CD8-positive, alpha-beta memory T cell (primary cell): ENCODE measurements at places on chromosomes 5 and 9.
A peak's percentile ranks its signal among the peaks of the same experiment; 100 is the strongest.

DNA sequence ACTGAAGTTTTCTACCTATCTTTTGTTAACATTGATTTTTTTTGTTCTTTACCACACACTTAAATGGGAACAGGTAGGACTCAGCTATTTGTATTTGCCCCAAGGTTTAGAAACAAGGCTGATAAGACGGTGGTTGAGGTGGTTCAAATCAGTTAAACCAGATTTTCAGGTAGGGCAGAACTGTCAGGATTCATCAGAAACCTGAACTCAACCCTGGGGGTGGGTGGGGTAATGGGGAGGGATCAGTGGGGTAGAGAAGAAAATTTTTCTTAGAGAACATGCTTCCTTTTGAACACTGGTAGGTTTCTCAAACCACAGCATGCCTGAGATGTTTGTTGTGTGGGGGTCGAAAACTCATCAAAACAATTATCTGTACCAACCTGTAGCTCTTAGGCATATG, 113.0 kb downstream of the BASP1 start:
- DNase-seq: no peak

DNA sequence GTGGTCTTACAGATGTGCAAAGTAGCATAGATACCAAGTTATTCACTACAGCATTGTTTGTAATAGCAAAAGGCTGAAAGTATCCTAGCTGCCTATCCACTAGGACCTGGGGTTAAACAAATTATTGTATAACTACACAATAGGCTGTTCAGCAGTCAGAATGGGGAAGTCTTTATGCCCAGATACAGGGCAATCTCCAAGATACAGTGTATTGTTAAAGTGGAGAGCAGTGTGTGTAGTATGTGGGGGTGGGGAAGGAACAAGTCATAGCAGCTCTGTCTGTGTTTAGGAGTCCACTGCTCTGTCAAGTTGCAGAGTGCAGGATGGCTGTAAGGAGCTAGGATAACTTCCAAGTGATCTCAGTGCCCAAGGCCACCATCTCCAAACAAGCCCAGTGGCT, 5.5 kb downstream of the PCYOX1L start:
- DNase-seq: no peak

DNA sequence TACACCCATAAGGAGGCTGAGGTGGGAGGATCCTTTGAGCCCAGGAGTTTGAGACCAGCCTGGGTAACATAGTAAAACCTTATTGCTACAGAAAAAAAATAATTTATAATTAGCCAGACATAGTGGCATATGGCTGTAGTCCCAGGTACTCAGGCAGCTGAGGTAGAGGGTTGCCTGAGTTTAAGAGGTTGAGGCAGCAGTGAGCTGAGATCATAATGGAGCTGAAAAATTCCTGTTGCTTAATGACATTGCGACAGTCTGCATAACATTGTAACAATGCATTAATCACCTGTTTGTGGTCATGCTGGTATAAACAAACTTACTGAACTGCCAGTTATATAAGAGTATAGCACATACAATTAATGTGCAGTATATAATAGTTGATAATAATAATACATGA, 214.2 kb downstream of the TRIM32 start:
- DNase-seq: no peak

- peak; percentile 60 for DNase-seq
Observed at GRCh38 chr5:80408484-80409366, 861 bp downstream of the ZFYVE16 start.

DNA sequence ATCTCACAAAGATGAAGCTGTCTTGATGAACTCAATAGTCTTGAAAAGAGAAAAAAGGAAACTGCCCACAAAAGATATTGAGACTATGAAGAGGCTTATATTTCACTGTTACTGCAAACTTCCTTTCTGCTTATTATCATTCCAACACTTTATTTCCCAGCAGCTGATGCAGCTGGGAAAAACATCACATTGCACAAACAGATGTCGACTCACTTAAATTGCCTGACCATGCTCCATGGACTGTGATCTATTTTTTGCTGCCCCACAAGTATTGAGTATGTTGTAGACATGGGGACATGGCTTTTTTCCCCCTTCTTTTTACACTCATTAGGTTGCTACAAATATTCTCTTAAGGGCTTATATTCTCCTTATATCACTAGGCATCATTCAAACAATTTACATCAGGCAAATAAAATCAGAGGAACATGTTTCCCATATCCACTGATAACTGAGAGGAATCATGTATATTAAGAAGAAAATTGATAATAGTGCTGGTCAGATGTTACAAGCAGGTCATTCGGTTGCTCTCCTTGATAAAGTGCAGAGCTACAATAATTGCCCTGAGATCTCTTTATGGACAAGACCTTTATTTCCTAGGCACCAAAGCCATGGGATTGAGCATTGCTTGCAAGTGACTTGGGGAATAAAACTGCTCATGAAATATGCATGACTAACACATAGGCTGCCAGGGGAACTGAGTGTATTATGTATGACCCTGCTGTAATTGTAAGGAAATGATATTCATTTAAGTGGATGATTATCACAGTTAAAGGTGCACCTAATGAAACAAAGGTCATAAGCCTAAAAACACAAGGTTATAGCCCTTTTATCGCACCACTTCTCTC, 509.9 kb downstream of the ZNF608 start:
- no peak for DNase-seq

GRCh38 chr5:115702025-115702424, 76.2 kb upstream of the TMED7 start:
- no peak for DNase-seq

GRCh38 chr9:94228616-94229015, 30.5 kb upstream of the ZNF169 start:
- DNase-seq: no peak

- no peak for DNase-seq
Observed at GRCh38 chr9:11595756-11596155, 983.0 kb upstream of the PTPRD start.

DNA sequence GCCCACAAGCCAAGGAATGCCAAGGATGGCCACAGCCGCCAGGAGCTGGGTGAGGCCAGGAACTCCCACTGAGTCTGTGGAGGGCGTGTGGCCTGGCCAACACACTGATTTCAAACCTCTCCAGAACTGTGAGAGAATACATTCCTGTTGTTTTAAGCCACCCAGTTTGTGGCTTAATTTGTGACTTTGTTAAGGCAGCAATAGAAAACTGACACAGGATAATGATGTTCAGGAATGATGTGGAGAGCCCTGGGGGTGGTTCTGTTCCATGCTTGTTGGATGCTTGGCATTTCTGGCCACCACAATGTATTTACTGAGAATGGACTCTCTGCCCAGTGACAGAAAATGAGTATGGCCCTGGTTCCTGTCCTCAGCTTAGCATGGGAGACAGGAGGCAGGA, 82.8 kb downstream of the DAP start:
- DNase-seq: no peak

GRCh38 chr9:96442491-96442890, 7.5 kb upstream of the HABP4 start:
- no peak for DNase-seq

DNA sequence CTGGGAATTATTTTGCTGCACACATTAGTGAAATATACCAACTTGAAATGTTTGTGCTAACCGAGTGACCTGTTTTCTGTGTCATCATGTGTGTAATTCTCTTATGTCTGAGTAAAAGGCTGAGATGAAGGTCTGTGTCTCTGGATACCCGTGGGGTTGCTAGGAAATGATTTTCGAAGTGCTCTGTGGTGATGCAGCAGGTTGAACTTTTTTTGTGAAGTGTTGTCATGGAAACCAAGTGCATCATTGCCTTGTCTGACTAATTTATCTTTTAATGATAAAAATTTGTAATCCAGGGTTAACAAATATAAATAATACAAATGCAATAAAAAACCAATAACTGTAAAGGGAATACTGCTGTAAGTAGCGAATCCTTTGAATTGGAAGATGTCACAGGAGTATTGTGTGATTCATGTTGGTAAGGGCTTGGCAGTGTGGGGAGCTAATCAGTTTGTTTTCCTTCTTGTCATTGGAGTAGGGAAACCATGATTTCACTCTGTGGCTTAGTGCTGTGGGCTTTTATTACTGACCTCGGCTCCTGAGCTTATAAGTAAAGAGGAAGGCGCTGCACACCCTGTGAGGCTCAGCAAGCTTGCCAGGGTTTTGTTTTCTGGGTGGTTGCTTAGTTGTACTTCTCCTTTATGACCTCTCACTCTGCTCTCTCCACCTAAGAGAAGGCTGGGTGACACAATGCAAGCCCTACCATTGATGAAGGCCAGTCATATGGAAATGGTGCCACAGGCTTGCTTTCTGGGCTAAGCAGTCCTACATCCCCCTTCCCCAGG, 22.3 kb downstream of the PDE8B start:
- no peak for DNase-seq
